ENCODE measurements at places on chromosomes 5 and 9.

DNA sequence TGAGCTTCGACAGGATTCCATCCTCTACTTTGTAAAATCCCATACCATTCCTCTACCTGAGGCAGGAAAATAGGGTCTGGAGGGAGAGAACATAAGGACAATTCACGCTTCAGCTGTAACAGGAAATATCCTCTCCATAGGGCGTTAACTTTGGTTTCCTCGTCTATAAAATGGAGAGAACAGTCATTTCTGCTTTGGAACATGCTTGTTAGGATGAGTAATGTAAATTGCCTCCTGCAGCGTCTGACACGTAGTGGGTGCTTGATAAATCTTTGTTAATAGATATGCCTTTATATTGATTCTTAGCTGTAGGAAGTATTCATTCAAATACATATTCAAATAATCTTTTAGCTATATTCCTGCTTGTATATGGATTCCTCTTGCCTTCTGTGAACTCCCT is 711 bp upstream of the SUB1 start:
- no peak for DNase-seq

GRCh38 chr9:30293231-30293630 is 2091.2 kb upstream of the ACO1 start:
- no peak for DNase-seq

GRCh38 chr5:13303445-13303844 is 641.0 kb downstream of the DNAH5 start:
- DNase-seq, result no peak

- DNase-seq, result no peak
Observed at GRCh38 chr5:78787783-78788182, 139.2 kb upstream of the LHFPL2 start.

GRCh38 chr9:123942542-123942941 is 12.6 kb upstream of the DENND1A start:
- DNase-seq, result no peak

DNA sequence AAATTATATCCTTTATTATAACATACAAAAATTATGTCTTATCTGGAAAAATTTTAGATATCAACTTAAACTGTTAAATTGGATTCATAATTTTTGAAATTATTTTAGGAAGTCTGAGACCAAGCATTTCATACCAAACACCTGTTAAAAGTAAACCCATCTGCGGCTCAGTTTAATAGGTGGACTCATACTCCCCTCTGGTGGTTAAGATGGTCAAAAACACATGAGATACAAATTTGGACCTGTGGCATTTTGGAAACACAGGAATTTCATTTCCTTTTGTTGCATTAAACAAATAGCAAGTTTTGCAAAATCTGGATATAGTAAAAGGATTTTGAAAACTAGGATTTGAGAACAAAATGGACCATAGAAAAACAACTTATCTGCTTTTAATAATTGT is 53.7 kb downstream of the RGMB start:
- DNase-seq, result peak; percentile 65
